Heart right ventricle (tissue), 16 donors: ENCODE measurements at places on chromosomes 7 and 10.

DNA sequence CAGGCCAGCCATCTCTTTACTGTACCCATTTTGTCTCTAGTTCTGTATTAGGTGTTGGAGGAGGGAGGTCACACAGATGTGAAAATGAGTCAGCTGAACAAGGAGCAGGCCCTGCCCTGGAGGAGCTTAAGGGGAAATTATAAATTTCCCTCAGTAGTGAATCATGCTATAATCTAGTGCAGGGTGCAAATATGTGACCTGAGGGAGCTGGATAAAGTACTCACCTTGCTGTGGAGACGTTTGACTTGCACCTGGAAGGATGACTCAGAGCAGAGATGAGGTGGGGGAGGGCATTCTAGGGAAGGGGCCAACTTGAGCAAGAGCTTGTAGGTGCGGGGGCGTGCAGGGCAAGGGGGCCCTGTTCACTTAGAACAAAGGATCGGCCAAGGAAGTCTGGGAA, 610.6 kb downstream of the SDK1 start:
- H3K27ac ChIP-seq = no peak overlapping the region
- no peak for DNase-seq
- H3K27me3 ChIP-seq = no peaks in the 10 kb centered on the region
- no peak overlapping the region for H3K4me3 ChIP-seq
- no peaks in the 10 kb centered on the region for H3K36me3 ChIP-seq

- no peak overlapping the region for H3K27ac ChIP-seq
- H3K36me3 ChIP-seq = no peaks in the 10 kb centered on the region
- no peak for DNase-seq
These were observed 36.0 kb upstream of the SEMA3E start for GRCh38 chr7:83684928-83685327.

DNA sequence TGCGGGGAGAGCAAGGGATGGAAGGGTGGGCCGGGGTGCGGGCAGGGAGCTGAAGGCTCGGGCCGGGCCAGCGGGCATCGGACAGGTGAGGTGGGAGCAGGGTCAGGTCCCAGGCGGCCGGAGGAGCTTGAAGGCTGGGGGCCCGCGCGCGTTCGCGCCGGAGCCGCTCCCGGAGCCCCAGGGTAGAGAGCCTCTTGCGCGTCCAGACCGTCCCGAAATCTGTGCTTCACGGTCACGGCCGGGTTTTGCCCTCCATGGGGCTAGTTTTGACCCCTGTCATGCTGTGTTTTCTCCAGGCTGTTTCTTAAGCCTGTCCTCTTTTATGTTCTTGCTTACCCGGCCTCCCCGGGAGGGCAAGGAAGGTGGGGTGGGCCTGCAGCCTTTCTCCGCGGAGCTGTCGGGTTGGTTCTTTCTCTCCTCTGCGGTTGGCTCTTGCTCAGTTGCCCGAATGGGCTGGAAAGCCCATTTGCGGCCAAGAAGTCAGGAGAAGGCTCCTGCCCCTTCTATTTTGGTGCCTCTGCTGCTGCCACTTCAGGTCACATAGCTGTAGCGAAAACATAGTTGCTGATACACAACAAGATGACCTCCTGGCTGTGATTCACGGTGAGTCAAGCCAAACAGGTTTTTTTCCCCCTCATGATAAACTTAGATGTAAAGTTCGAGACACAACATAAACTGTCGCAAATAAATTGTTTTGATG, 650 bp downstream of the UBE2D1 start:
- peak overlapping the region; percentile 80 for H3K4me3 ChIP-seq
- peak; percentile 42 for DNase-seq
- H3K27me3 ChIP-seq = no peaks in the 10 kb centered on the region
- peak overlapping the region; percentile 96 for H3K27ac ChIP-seq
- H3K36me3 ChIP-seq = no peaks in the 10 kb centered on the region
- peaks cover 56% of the 10 kb centered on the region for H3K4me1 ChIP-seq

DNA sequence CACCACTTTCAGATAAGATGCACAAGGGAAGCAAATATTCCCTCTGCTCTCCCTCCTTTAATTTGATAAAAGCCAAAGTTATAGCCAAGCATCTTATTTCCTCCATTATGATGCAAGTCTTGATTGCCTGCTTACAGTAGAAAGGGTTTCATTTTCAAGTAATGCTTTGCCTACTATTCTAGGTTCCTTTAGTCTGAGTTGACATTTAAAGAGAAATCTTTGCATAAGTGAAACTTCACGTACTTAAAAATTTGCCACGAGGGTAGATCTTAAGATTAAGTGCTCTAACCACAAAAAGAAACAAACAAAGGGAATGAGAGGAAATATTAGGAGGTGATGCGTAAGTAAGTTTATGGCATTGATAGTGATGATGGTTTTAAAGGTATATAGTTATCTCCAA, 78.1 kb upstream of the VWDE start:
- H3K27ac ChIP-seq = no peak overlapping the region
- no peak overlapping the region for H3K4me3 ChIP-seq
- no peaks in the 10 kb centered on the region for H3K27me3 ChIP-seq
- no peaks in the 10 kb centered on the region for H3K4me1 ChIP-seq
- DNase-seq = no peak

- no peaks in the 10 kb centered on the region for H3K36me3 ChIP-seq
- no peak overlapping the region for H3K27ac ChIP-seq
- no peaks in the 10 kb centered on the region for H3K27me3 ChIP-seq
- H3K4me1 ChIP-seq = no peaks in the 10 kb centered on the region
These were observed 356.2 kb upstream of the NFE2L3 start for GRCh38 chr7:25795824-25796235.

- no peaks in the 10 kb centered on the region for H3K36me3 ChIP-seq
- DNase-seq = no peak
- H3K27me3 ChIP-seq = no peaks in the 10 kb centered on the region
- peaks cover 21% of the 10 kb centered on the region for H3K4me1 ChIP-seq
- no peak overlapping the region for H3K4me3 ChIP-seq
These were observed 475.6 kb upstream of the KLF6 start for GRCh38 chr10:4260483-4261124.

GRCh38 chr10:81314471-81314870, 560.5 kb upstream of the NRG3 start:
- no peaks in the 10 kb centered on the region for H3K4me1 ChIP-seq
- no peak overlapping the region for H3K27ac ChIP-seq
- H3K36me3 ChIP-seq = no peaks in the 10 kb centered on the region
- H3K27me3 ChIP-seq = no peaks in the 10 kb centered on the region
- no peak overlapping the region for H3K4me3 ChIP-seq

GRCh38 chr10:34286136-34286739, 528.9 kb downstream of the PARD3 start:
- DNase-seq = no peak
- no peak overlapping the region for H3K27ac ChIP-seq
- no peaks in the 10 kb centered on the region for H3K27me3 ChIP-seq
- no peak overlapping the region for H3K4me3 ChIP-seq
- H3K4me1 ChIP-seq = peaks cover 5% of the 10 kb centered on the region
- no peaks in the 10 kb centered on the region for H3K36me3 ChIP-seq

- no peaks in the 10 kb centered on the region for H3K27me3 ChIP-seq
- H3K4me1 ChIP-seq = peaks cover under 1% of the 10 kb centered on the region
- H3K4me3 ChIP-seq = no peak overlapping the region
- no peak overlapping the region for H3K27ac ChIP-seq
- H3K36me3 ChIP-seq = no peaks in the 10 kb centered on the region
These were observed 77.4 kb upstream of the C1GALT1 start for GRCh38 chr7:7104971-7105370.

DNA sequence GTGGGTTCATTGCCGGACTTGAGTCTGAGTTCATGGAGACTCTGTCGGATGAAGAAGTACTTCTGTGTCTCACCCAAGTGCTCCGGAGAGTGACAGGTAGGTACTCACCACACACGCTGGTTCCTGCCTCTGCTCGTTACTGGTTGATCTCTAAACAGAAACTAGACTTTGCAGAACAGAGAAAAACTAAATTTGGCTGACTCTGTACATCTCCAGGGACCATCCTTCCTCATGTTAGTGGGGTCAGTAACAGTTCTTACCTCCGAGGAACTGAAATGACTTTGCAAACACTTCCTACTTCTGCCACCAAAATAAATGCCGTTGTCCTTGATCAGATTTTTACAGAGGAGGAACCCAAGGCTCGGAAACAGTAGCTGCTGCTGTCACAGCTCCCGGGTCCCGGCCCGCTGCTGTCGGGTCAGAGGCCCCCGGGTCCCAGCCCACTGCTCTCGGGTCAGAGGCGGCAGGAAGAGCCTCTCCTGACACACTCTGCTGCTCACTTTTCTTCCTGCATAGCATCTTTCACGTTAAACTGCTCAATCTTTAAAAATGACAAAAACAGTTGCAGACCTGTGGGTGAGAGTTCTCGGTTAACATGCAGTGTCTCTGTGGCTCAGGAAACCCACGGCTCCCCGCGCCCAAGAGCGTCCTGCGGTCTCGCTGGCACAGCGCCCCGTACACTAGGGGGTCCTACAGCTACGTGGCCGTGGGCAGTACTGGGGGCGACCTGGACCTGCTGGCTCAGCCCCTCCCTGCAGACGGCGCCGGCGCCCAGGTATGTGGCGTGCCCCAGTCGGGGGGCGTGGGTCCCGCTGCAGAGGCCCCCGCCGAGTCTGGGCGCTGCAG, 4.8 kb upstream of the MTG1 start:
- H3K36me3 ChIP-seq = peaks cover 10% of the 10 kb centered on the region
- H3K27ac ChIP-seq = peak overlapping the region; percentile 78
- H3K4me3 ChIP-seq = no peak overlapping the region
- DNase-seq = no peak
- peaks cover 3% of the 10 kb centered on the region for H3K4me1 ChIP-seq

DNA sequence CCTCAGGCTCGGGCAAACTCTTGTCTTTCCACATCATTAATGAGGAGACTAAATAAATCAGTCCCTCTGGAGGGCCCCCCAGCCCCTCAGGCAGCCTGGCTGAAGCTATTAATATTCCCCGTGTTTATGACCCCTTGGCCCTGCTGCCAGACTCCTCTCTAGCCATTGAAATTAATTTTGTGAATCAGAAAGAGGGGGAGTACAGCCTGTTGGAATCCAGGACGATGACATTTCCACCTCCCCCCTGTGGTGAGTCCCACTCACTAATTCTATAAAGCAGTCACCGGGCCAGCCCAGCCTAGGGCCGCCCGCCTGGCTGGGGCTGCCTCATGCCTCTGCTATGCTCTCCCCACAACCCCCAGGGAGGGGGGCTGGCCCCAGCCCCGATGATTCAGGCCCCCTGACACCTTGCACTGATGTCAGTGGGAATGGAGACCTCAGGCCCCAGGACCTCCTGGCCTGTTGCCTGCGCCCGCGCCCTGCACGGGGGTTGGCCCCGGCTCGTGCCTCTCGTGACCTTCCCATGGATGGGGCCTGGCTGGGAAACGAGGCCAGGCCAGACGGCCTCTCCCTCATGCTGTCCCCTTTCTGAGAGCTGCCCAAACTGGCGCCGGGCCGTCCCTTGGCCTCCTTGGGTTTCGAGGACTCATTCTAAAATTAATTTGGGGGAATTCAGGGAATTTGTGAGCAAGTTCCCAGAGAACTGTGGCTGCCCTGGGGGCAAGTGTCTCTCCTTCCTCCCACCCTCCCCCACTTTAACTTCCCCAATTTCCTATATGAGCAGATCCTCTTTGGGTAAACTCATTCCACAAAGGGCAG, 34.0 kb downstream of the TMEM270 start:
- H3K4me1 ChIP-seq = peaks cover 22% of the 10 kb centered on the region
- peak overlapping the region; percentile 57 for H3K27ac ChIP-seq
- peak; percentile 71 for DNase-seq
- H3K36me3 ChIP-seq = no peaks in the 10 kb centered on the region
- H3K4me3 ChIP-seq = no peak overlapping the region

DNA sequence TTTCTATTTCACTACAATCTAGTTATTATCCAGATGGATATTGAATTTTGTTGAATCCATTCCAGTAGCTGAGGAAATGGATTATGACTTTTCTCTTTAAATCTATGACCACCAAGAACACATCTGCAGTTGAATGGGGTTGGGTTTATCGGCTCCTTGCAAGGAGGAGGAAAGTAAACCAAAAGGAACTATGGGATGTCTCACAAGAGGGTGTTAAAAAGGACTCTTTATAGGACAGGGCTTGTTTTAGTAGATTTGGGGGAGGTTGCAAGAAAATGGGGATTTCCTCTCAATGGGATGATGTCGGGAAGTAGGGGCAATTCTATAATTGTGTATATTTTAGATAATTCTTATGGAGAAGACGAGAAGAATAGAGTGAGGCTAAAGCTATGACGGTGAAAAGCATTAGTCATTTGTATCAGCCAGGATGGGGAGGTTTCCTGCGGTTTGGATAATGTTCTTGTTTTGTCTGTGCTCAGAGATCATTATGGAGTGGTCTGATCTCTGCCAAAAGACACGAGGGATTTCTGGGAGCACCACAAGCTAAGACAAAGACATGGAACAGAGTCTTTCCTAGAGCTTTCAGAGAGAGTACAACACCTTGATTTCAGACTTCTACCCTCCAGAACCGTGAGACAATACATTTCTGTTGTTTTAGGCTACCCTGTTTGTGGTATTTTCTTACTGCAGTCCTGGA, 5.3 kb upstream of the LRRC61 start:
- DNase-seq = no peak
- H3K27me3 ChIP-seq = peaks cover 2% of the 10 kb centered on the region
- H3K4me1 ChIP-seq = peaks cover 8% of the 10 kb centered on the region

- H3K4me3 ChIP-seq = no peak overlapping the region
- H3K4me1 ChIP-seq = no peaks in the 10 kb centered on the region
- H3K27ac ChIP-seq = no peak overlapping the region
- no peak for DNase-seq
- no peaks in the 10 kb centered on the region for H3K36me3 ChIP-seq
- peaks cover 48% of the 10 kb centered on the region for H3K27me3 ChIP-seq
These were observed 11.6 kb downstream of the MLXIPL start for GRCh38 chr7:73612598-73613269.

- peaks cover 18% of the 10 kb centered on the region for H3K27me3 ChIP-seq
- no peak overlapping the region for H3K27ac ChIP-seq
- DNase-seq = no peak
- no peak overlapping the region for H3K4me3 ChIP-seq
- no peaks in the 10 kb centered on the region for H3K36me3 ChIP-seq
These were observed 158.3 kb upstream of the PFKP start for GRCh38 chr10:2908851-2909630.

DNA sequence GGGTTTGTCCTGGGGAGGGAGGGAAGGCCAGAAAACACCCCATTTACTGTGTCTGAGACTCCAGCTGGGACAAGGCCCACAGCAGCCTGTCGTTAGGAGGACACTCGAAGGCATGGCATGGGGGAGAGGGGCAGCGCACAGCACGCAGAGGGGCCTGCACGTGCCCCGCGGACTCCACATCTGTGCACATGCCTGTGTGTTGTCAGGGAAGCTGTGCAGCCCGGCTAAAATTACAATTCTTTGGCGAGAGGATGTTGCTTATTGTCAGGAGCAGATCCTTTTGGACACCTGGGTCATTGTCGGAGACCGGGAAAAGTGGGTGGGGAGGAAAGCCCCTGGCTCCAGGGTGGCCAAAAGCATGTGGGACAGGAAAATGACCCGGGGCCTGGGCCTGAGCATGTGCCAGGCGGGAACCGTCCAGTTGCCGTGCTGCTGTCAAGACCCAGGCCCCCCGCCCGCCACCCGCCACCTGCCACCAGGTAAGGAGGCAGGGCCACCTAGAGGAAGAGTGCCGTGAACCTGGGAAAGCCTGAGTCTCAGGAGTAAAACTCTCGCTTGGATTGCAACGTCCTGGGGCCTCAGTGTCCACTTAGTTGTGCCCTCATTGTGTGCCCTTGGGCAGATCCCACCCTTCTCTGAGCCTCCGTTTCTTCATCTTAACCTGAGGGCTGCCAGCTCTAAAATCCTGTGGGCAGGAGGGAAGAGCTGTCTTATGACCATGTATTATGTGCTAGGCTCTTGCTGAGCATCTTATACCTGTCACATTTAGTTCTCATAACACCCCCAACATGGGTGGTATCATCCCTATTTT, 7.2 kb downstream of the VSIR start:
- DNase-seq = peak; percentile 38
- H3K4me1 ChIP-seq = peaks cover 100% of the 10 kb centered on the region
- no peak overlapping the region for H3K4me3 ChIP-seq
- peak overlapping the region; percentile 89 for H3K27ac ChIP-seq
- H3K36me3 ChIP-seq = peaks cover 43% of the 10 kb centered on the region
